AG04449 (cell line): ENCODE measurements at places on chromosomes 1 and 21.

DNA sequence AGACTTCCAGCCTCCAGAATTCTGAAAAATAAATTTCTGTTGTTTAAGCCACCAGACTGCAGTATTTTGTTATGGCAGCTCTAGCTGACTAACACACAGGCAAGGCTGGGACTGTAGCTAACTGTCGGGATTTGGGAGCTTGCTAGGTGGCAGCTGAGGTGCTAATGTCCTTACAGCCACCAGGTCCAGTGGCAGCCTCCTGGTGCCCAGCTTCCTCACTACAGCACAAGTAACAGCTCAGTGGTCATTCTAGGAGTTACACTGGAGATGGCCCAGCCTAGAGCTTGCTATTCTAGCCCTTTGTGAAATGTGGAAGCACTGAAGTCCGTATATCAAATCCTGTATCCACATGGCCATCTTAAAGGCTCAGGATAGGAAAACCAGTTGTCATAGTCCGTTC, 4.3 kb upstream of the C1orf115 start:
- DNase-seq = no peak

DNA sequence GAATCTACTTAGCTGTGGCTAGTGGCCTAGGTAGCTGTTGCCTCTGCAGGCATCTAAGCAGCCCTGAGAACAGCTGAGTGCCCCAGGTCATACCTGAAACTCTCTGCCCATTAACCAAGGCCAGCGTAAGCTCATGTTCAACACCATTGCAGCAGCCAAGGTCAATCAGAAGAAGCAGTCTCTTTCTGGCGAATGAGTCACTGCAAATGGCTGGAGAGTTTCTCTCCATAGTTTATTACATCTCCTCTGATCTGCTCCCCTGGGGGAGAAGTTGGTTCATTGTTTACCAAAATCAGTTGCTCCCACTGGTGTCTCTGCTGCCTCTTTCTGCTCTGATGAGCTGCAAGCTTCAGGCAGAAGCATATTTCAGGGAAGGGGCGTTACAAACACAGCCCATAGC, 6.9 kb upstream of the BCL9 start:
- no peak for DNase-seq

DNA sequence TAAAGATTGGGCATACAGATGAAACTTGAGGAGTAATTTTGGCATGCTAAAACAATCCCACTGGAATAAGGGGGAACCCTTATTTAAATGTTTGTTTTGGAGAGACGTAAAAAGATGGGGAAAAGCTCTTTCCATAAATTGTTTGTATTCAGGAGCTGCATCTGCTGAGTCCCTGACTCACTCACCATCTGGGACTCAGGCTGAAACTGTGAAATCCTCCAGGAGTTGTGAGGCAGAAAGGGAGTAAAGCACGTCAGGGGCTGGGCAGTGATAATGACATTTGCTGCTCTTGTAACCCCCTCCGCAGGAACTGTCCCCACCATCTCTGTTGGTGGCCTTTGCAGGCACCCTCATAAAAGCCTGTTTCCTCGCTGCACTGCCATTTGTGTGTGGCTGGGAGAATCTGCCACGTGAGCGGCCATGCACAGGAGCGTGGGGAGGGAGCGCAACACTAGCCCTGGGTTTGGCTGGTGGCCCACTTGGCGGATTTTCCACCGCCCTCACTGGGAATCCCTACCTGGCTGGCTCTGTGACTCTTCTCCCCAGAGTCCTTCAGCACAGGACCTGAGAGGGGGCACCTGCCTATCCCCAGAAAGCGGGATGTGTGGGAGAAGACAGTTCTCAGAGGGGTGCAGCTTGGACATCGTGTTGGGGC, 45.3 kb downstream of the ZSCAN20 start:
- no peak for DNase-seq

DNA sequence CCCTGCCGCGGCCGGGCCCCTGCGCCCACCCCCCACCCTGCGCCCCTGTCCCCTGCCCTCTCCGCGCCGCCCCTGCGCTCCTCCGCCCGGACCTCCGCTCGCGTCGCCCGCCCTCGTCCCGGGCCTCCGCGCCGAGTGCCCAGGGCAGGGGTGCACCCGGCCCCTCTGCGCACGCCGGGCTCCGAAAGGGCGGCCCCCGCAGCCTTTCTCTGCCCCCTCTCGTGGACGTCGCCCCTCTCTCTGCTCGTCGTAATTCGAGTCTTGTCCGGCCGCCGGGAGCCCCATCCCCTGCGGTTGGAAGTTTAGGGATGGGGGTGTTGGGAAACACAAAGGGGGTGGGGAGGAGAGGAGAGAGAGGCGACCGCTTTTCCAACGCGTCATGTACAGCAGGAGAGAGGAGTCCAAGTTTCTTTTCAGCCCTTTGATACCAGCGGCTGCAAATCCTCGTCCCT, 407 bp downstream of the GALNT2 start:
- DNase-seq = no peak

DNA sequence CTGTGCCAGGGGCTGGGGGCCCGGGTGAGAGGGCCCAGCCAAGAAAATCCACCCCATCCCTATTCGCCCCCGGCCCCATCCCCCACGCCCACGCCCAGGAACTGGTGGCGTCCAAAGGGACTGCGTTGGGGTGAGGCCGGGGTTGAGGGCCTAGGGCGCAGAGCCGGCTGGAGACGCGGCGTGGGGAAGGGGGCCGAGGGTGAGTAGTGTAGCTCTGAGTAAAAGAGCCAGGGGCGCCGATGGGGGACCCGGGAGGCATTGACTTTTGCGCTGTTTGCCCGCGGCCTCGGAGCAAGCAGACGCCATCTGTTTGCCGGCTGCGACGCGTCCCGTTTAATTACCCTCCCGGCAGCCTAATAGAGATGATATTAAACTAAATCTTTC, 3.5 kb upstream of the DMRTA2 start:
- no peak for DNase-seq
